ENCODE measurements at places on chromosomes 5 and 9.

DNA sequence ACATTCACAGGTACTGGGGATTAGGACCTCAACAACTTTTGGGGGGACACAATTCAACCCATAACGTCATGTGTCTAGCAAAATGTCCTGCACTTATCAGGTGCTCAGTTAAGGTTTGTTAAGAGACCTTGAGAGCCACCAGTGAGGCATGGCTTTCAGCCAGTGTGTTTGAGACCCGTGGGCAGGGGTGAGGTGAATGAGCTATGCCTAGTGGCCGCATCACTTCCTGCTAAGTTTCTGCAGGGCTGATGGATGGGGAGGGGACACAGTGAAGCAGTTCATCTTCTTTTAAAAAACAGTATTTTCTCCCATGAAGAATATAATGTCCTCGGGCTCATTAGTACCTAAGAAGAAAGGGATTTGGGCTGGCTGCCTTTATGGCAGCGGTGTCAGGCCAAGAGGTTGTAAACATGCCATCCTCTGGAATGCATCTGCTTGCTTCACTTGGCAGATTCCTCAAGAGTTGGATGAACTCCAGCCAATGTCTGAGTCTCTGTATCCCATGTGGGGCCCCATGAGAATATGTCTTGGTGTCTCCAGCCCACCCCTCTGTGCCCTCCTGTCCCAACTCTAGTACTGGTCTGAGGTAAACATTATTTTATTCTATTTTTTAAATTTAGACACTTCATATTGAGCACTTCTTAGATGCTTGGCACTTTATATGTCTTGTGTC is 282.2 kb downstream of the CWC27 start:
- no peak for DNase-seq

DNA sequence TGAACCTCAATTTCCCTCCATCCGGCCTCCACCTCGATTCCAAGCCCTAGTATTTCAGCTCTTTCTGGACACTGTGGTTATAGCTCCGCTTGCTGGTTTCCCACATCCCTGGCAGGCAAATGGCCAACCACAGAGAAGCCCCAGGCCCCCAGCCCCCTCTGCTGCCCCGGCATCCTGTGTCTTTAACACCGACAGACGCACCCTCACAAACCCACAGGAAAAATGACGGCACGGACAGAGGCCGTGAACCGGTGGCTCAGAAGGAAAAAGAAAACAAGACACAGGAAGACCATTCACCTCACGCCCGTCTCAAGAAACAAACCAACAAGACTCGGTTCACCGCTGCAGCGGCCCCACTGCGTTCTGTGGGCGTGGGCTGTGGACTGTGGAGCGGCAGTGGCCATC is 1.5 kb upstream of the CLIC3 start:
- no peak for DNase-seq

- DNase-seq = no peak
Measured at GRCh38 chr5:15700373-15700772, 200.4 kb downstream of the FBXL7 start.

GRCh38 chr5:35188031-35188457 is 42.2 kb downstream of the PRLR start:
- DNase-seq = no peak

DNA sequence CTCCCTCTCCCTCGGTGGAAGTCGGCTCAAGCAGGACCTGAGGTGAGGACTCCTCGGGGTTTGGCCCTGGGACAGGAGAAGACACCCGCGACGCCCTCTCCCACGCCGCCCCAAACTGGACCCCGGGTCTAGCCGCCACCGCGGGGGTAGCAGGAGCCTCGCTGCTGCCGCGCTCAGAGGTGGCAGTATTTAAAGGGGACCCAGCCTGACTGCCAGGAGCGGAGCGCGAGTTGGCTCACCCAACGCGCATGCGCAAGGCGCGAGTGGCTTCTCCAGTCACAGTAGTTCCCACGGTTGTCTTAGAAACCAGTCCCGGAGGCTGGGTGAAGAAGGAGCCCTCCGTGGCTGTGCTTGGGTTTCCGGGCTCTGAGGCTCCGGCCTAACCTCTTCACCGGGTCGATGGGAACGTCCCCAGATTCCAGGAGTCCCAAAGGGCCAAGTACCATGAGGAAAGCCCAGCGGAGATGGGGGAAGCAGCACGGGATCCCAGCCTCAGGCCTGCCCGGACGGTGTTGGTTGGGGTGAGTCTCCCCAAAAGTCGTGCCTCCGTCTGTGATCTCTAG is 477.8 kb downstream of the SPATA31A7 start:
- DNase-seq = no peak

- no peak for DNase-seq
Measured at GRCh38 chr5:154373326-154373725, 72.5 kb upstream of the SAP30L start.

GRCh38 chr9:105341434-105342146 is 97.1 kb downstream of the SLC44A1 start:
- no peak for DNase-seq
